NK-92 treated with Interleukin-12 subunit alpha and Interleukin-12 subunit beta, amount 100 ng/mL, for 24 hours (cell line): ENCODE measurements at places on chromosomes 3 and 15.

GRCh38 chr15:74365598-74366445 lies 1.6 kb downstream of the CYP11A1 start:
- no peak for DNase-seq

DNA sequence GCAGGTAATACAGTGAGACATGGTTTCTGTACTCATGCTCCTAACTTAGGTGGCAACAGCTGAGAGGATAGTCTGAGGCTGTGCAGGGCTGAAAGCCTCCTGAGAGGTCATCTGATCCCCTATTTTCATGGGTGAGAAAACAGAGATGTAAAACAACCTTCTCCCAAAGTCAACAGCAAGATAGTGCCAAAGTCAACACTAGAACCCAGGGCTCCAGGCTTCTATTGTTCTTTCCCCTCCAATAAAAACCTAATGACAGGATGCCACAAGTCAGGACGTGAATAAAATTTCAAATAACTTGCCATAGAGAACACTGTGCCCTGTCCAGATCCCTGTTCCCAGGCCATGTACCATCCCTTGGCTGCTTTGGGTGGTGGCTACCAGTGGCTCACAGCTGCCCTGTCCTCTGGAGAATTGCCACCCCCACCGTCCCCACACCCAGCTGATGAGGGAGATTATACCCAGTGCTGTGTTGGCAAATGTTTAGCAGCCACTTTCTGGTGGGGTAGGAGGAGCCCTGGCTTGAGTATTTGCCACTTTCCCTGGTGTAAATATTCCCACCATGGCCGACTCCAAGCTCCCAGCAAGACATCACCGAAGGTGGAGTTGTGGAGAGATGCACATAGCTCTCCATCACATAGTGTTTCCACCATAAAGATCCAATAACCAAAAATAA lies 54.8 kb downstream of the SRGAP3 start:
- DNase-seq, result no peak

GRCh38 chr15:86649277-86649676 lies 569.6 kb downstream of the AGBL1 start:
- DNase-seq, result no peak

DNA sequence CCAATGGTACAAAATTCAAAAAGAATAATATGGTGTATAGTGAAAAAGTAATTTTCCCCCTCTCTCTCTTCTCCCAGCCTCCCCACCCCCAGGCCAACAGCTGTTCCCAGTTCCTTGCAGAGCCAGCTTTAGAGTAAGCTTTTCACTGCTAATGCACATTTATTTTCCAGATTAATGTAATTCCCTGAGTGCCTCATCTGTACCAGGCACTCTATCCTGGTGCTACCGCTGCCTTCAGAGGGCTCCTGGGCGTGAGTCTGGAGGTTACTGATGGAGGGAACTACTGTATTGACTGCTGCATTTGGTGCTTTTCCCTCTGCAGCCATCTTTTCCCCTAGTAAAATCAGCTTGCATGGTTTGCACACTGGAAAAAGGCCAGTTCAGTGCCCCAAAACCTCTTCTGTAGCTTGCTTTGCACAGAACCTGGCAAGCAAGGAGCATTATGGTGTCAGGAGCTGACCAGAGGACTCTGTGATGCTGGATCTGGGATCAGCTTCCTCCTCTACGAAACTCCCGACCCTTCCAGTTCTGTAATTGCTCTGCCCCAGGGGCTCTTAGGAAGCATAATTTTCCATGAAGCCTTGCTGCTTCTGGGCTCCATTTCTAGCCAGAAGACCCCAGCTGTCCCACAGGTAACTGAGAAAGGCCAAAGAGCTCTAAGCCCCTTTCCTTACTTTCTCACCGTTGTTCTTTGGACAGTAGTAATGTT lies 8.5 kb upstream of the USP3 start:
- no peak for DNase-seq

DNA sequence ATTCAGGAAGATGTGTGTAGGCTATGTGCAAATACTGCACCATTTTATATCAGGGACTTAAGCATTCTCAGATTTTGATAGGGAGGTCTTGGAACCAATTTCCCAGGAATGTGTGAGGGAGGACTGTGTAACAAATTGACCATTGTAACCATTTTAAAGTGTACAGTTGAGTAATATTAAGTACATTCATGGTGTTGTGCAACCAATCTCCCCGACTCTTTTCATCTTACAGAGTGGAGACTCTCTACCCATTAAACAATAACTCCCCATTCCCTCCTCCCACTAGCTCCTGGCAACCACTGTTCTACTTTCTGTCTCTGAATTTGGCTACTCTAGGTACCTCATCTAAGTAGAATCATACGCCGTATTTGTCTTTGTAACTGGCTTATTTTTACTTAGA lies 5.1 kb downstream of the RCN2 start:
- DNase-seq, result no peak

- no peak for DNase-seq
Measured at GRCh38 chr3:47476644-47477199, 981 bp upstream of the SCAP start.

GRCh38 chr3:54889731-54890130 lies 38.1 kb downstream of the LRTM1 start:
- no peak for DNase-seq

- DNase-seq, result no peak
Measured at GRCh38 chr3:66372681-66373350, 128.0 kb downstream of the LRIG1 start.

DNA sequence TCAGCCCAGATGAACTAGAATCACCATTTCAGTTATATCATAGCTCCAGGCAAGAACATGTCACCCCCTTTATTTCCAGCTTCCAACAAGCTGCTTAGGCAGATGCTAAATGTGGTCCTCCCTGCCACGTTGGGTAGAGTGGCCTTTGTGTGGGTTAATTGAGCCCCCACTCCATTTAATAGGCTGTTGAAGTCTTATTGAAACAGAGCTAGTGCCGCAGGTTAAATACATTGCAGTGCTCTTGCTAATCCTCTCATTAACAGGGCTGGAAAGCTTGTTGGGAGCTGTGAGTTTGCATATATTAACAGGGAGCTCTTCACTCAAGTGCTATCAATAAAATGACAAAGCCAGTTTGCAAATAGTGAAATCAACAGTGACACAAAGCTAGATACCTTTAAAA lies 248.4 kb upstream of the CMC1 start:
- DNase-seq, result no peak

DNA sequence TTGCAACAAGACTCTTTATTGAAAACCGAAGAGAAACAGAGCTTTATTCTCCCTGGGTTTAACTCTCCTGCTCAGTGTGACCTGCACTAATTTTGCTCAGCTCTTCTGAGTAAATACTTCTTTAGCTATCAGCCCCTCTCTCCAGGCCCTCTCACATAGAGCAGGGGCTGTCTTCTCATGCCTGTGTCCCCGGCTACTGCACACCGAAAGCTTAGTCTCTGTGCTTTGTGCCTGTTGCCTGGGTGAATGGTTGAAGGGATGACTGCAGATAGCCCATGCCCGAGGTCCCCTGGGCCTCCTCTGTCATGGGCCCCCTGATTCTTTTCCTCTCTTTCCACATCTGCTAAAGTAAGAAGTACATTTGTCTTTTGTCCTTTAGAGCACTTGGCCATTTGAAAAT lies 195.9 kb downstream of the GABRG3 start:
- no peak for DNase-seq

DNA sequence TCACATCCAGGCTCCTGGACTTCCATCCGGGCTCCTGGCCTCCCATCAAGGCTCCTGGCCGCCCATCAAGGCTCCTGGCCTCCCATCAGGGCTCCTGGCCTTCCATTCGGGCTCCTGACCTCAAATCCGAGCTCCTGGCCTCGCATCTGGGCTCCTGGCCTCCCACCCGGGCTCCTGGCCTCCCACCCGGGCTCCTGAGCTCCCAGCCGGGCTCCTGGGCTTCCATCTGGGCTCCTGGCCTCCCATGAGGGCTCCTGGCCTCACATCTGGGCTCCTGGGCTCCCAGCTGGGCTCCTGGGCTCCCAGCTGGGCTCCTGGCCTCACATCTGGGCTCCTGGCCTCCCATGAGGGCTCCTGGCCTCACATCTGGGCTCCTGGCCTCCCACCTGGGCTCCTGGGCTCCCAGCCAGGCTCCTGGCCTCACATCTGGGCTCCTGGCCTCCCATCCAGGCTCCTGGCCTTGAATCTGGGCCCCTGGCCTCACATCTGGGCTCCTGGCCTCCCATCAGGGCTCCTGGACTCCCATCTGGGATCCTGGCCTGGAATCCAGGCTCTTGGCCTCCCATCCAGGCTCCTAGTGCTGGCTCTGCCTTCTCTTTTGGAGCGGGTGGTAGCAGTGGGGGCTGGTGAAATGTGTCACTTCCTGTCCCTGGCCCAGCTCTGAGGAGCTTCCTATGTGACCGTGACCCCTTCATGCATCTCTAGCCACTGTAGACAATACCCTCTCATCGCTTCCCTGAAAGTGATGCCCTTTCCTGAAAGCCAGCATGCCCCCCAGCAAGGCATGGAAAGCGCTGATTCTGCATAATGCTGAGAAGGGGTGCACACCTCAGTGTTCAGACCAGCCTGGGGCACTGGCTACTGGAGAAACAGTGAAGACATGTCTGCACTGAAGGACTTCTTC lies 62.7 kb upstream of the BLM start:
- peak; percentile 56 for DNase-seq

DNA sequence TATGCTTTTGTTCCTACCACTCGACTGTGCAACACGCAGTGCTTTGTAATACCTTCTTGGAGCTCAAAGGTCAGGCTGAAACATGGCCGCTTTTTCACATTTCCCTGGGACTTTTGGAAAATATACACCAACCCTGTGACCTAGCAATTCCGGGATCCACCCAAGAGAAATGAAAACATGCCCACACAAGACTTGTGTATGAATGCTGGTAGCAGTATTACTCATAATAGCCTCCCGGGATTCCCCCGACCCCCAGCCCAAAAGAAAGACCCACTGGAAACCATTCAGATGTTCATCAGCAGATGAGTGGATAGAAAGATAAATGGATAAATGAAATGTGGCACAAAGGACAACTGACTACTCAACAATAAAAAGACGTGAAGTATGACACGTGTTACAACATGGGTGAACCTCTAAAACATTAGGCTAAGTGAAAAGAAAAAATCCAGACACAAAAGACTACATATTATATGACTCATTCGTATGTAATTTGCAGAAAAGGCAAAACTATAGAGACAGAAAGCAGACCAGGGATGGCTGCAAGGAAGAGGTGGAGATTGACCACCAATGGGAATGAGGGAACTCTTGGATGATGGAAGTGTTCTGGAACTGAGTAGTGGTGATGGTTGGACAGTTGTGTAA lies 104.1 kb downstream of the PGPEP1L start:
- no peak for DNase-seq

DNA sequence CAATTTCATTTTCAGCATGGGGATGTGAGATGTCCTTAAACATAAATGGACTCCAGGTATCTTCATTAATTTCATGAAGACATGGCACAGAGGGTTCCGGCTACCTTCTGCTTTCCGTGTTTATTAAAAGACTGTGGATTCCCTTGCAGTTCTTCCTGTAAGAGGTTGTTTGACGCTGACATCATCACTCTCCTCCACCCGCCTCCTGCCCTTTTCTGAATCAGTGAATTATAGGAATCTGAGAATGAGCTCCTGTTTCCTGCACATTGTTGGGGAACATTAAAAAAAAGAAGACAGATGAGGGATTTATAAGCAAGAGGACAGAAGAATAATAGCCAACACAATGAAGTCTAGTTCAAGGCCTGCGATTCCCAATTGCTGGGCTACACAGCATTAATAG lies 191.3 kb downstream of the LPP start:
- DNase-seq, result no peak

GRCh38 chr3:79018671-79019136 lies 749.1 kb downstream of the ROBO1 start:
- no peak for DNase-seq

DNA sequence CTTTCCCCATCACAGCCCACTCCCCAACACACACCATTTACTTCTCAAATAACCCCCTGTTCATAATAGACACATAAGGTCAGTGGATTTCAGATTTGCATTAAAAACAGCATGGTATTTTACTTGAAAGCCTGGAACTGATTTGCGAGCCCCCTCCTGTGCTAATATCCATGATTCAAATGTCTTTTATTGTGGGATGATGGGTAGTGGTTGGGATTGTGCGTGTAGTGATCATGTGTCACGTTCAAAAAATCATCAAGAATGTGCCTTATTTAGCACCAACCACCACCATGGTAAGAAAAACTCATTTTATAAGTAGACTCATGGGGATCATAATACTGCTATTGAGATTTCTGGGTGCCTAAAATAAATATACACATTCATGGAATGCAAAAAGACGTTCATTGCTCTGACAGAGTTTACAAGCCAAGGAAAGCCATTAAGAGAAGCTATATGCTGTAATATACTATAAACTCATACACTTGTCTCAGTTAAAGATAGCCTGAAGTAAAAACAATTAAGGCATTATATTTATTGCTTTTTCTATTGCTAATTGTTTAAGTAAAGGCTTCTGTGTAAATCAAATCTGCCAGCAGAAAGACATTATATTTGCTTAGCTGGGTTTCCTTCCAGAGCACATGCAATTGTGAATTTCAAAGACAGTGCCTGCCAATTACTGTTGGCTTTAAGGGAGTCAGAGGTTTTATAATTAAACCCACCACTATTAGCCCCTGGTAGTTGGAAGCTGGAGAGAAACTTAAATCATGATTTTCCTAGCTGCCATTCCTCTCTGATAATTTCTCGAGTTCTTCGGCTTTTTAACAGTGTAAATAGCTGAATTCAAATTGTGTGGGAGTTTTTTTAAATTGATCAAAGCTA lies 4.0 kb downstream of the TRAT1 start:
- DNase-seq, result no peak

GRCh38 chr3:185046603-185047002 lies 106.3 kb downstream of the C3orf70 start:
- no peak for DNase-seq

- DNase-seq, result no peak
Measured at GRCh38 chr3:53189276-53189675, 28.3 kb downstream of the PRKCD start.

- no peak for DNase-seq
Measured at GRCh38 chr3:184291738-184292445, 7.1 kb upstream of the PSMD2 start.
